ENCODE measurements at places on chromosomes 2 and 18. TPM values are rescaled to one million over a fixed set of nuclear protein-coding genes. Genes with fewer than 3 reads are reported as not detected.

The SLC4A3 gene
- 8.2 TPM for polyA plus RNA-seq

The C2orf66 gene
- polyA plus RNA-seq, result 0.44 TPM

The CFAP65 gene
- 0.26 TPM for polyA plus RNA-seq

DNA sequence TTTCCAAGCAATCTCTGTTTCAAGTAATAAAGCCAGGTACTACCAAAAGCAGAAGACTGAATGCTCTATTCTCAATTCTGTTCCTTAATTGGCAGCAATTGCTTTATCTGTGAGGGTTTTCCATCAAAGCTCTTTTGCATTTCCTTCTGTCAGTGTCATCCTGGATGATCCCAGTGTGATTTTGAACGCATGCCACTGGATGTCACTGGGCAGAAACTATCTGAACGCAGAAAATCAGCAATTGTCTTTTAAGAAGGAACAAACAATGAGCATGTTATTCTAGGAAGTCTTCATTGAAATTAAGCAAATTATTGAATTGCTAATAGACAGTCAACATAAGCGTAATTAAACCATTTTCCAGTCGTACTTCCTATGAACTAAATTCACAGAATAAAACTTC lies 259.0 kb upstream of the REG3G start:
- no peak for DNase-seq

DNA sequence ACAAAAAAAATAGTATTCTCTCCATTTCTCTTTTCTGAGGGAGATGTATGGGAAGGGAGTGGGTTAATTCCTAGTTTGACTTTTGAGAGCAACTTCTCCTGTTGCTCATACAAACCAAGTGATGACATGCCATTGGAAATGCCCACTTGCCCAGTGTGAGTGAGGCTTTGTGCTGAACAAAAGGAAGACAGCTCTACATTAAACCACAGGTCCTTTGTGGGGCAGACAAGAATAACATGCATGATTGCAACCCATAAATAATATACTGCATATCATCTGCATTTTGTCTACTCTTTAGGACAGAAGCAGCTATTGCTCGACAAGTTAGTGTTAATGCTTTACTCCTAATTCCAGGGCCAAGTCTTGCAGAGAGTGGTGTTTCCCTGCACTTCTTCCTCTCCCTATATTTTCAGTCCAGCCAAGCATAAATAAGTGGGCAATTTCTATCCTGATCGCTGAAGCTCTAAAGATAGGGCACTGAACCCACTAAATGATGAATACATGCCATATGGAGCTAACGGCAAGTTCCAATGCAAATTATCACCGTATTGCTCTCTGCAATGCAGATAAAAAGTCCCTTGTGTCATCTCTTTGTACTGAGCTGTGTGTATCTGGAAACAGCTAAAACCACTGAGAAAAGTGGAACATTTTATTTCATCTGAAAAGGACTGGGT lies 19.4 kb upstream of the EHBP1 start:
- no peak for DNase-seq

DNA sequence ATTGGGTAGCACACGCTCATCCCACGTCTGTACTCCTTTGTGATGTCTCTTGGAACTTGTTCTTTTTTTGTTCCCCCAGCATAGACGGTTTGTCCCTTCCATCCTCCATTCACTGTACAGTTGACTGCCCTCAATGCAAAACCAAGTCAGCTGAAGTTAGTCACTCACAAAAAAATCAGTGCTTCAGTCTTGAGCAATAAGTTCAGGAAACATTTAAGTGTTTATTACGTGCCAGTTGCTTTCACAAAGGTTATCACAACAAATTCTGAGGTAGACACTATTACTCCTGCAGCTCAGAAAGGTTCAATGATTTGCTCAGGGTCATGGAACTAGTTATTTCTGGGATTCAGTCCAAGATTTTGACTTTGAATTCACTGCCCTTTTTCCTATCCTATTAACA lies 102.2 kb downstream of the PDE1A start:
- DNase-seq, result no peak

Measured in right renal pelvis (tissue), 4 donors.